ENCODE measurements at places on chromosomes 13 and 19.
A peak's percentile ranks its signal among the peaks of the same experiment; 100 is the strongest.

DNA sequence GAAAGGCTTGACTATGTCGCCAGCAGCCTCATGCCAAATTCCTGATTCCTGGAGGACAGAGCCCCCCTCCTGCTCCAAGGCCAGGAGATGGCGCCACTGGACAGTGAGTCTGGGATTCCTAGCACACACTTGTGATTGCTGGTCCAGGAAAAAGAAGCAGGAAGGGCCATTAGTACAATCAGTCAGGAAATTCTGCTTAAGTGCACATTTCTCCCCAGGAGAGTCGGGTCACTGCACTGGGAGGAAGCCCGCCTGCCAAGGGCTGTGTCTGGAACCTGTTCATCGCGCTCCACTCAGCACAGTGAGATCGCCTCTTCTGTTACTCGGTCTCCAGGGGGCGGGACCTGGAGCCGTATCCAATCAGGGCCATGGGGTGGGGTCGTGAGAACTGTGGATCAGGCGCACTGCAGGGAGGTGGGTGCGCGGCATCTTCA, 65.1 kb downstream of the ZNF823 start:
- DNase-seq: peak; percentile 37

GRCh38 chr19:27975419-27976005, 1237.4 kb downstream of the UQCRFS1 start:
- DNase-seq: no peak

- DNase-seq: no peak
These were observed 160.5 kb downstream of the TEX29 start for GRCh38 chr13:111480976-111481375.

GRCh38 chr19:36986601-36987000, 70.5 kb downstream of the ZNF568 start:
- no peak for DNase-seq

GRCh38 chr19:49315111-49315510, 9.9 kb downstream of the SLC6A16 start:
- DNase-seq: no peak

DNA sequence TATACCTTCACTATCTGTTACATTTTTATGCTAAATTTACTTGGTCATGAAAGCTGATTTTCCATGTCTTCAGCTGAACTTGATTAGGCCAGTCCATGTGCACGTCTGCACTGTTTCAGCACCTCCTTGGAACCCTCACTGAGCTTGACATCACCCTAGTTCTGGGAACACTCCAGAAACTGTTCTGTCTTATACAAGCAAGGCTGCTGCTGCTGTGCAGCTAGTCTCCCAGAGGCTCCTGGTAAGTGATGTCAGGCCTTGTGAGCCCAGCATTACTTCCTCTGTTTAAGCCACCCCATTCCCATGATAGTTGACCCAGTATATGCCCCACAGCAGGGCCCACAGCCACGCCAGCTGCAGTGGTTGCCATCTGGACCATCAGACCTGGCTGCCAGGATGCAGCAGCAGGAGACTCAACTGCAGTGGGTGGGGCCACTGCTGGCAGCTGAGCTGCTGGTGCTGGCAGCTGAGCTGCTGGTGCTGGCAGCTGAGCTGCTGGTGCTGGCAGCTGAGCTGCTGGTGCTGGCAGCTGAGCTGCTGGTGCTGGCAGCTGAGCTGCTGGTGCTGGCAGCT, 90.5 kb upstream of the AKAP11 start:
- DNase-seq: no peak

DNA sequence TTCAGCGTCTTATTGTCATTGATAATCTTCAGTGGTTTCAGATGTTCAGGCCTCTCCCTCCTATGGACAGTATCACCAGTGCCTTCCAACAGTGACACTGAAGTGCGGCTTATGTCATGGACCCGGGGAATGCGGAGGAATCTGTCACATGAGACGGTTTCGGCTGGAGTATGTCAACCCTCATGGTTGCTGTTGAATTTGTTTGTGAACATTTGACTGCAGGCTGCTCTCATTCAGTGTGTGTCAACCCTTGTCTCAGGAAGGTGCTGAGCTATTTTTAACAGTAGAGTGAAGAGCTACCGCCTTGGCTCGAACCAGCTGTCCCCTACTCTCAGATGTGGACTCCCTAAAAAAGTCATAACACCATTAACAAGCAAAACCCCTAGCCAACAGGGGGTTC, 138.8 kb upstream of the RNF113B start:
- no peak for DNase-seq

DNA sequence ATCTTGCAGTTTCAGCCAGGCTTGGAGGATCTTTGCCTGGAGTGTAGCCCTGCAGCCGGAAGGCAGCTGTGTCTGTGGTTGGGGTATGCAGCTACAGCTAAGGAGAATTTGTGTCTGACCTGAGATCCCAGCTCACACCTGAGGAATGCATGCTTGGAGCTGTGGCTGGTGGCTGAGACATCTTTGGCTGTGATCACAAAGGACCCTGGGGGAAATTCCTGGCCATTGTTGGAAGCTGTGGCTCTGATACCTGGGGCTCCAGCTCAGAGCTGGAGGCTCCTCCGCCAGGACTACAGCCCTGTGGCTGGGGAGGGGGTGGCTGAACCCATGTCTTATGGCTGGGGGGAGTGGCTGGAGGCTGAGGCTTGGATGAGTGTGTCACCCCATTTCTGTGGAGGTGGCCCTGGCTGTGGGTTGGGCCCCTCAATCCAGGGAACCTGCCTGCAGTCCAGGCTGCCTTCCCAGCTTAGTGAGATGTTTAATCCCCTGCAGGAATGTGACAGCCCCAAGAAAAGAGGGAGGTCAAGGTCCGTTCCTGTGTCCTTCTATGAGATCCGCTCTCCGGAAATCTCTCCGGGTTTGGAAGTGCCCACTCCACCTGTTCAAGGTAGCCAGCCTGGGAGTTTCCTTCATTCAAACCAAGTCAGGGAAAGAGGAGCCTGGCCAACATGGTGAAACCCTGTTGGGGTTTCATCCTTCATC, 27.6 kb downstream of the ARHGEF18 start:
- DNase-seq: no peak

DNA sequence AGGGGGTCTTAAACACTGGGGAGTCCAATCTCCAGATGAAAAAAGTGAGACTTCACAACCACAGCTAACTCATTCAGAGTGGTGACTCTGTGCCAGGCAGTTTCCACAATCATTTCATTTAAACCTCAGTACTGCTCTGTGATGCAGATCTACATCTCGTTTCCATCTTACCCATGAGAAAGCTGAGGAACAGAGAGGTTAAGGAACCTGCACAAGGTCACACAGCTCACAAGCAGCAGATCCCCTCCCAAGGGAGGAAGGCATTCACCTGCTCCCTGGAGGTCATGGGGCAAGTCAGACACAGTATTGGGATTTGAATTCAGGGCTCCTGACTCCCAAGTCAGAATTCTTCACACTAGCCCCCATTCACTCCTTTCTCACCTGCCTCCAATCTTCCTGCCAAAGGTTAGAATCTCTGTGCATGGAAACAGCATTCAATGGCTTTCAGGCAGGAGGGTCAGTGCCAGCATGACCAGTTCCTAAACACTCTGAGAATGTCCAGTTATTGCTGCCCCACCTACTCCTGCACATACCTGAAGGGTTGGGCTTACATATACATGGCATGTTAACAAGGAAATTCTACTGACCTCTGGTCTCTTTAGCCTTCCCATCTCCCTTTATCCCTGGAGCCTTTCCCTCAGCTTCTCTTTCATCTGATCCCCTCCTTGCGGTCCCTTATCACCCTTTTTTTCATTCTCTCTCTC, 1.9 kb downstream of the CABP5 start:
- DNase-seq: no peak

DNA sequence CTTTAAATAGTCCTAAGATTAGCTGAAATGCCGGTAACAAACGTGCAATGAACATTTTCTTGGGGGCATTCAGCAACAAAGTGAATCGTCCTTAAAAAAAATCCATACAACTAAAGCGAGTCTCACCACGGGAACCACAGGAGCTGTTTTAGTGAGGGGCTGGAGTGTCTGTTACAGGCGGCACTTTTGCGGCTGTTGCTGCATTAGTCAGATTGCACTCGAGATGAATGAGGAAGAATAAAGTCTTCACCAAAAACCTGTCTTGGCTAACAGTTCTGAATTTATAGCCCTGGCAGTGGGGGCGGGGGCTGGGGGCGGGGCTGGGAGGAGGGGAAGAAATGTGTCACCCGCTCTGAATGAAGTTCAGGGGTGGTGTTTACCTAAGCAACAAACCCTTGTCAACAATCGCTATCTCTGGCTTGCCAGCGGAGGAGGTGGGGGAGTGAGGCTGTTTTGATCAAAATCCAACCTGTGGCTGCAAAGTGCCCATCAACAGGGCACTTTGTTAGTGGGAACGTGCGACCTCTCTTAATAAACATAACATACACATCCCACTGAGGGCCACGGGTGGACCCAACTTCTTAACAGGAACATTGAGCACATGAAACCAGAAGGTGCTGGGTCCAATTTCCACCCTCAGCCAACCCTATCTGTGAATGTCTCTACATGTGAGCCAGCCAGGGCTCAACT, 44.5 kb downstream of the RFX2 start:
- no peak for DNase-seq

DNA sequence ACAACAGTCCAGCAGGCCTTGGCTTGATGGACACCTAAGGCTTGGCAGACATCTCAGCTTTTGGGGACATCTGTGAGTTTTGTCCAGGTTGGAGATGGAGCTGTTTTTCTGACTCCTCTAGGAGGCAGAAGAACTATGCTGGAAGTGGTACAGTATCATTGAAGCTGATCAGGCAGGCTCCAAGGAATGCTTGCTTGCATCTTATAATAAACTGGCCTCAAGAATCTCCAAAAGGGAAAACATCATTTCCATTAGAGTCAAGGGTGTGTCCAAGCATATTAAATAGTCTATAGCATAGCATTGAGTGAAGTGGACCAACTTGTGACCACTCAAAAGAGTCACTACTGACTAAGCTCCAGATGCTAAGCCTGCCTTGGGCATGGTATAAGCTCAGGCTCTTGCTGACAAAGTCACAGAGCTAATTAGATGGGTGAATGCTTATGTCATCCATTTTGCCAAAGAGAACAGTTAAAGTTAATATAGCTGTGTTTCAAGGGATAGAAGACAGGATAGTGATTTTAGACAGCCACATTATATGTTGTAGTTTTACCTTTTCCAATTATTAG, 216.0 kb downstream of the DNAJC15 start:
- DNase-seq: no peak

GRCh38 chr19:27974082-27974513, 1238.9 kb downstream of the UQCRFS1 start:
- no peak for DNase-seq

DNA sequence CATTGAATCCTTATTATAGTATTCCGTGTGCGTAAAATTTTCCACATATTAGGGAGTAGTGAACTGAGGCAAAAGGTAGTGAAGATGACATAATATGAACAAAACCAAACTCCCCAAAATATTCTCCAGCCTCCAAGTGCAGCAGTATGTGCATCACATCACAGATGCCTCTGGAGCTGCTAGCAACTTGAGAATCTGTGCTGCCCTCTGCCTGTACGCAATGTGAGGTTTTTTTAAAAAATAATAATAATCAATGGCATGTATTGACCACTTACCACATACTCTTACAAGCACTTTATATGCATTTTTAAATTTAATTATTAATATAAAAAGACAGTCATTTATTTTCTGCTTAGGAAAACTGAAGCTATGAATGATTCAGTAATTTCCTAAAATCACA, 583.0 kb upstream of the SPRY2 start:
- no peak for DNase-seq

GRCh38 chr13:39855236-39855635, 199.8 kb downstream of the COG6 start:
- peak; percentile 79 for DNase-seq

GRCh38 chr19:7554990-7555864, 19.7 kb downstream of the PNPLA6 start:
- DNase-seq: no peak

- DNase-seq: no peak
These were observed 36.0 kb upstream of the NEK3 start for GRCh38 chr13:52195401-52195837.

- DNase-seq: no peak
These were observed 68.2 kb downstream of the ARHGAP35 start for GRCh38 chr19:46928951-46929350.

DNA sequence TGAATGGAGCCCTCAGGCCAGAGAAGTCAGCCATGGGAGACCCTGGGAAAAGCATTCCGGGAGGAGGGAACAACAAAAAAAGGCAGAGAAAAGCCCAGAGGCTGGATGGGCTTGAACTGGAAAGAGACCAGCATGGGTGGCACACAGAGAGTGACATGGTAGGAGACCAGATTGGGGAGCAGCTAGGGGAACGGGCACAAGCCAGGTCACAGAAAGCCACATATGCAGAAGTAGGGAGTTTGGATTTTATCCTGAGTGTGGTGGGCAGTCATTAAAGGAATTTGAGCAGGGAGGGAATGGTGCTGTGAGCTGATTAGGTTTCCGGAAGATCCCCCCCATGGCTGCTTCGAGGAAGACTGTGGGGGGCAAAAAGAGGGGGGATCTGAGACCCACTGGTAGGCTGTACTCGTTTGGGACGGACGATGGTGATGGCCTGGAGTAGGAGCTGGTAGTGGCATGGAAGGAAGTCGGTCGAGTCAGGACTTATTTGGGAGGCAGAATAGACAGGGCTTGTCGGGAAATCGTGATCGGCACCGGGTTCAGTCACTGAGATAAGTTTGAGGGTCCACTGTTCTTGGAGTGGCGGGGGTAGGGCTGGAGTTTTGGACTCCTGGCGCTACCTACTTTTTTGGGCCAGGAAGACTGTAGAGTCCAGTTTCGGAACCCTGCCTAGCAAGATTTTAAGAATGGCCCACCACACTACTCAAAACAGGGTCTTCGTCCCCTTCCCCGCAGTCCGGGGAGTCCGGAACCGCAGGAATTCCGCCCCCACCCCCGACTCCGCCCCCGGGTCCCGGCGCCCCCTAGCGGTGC, 949 bp downstream of the SERTAD1 start:
- DNase-seq: no peak

- no peak for DNase-seq
These were observed 13.3 kb downstream of the EFNB2 start for GRCh38 chr13:106522112-106522705.

DNA sequence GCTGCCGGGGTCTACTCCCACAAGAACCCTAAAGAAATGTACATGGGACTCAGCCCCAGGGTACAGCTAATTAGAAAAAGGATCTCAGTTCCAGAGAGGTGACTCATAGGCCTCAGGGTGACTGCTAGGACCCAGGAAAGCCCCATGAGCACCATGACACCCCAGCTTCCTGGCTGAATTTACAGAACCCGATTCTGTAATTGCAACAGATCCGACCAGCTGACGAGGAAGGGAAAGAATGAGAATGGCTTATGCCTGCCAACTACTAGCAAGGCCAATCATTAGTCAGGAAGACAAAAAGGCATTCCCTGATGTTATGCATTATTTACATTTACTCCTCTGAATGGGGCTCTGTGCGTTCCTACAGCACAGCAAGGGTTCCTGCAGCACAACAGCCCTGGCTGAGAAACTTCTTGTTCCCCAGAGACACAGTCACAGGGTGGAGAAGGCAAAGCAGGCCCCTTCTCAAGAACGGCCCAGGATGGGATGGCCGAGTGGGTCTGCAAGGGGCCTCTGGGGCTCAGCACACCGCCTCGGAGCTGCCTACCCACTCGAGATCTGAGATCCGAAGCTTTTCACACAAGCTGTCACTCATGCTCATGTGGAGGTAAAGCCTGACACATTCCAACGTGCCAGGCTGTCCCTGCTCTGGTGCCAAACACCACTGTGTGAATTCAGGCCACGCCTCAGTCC, 27.2 kb downstream of the PBX4 start:
- no peak for DNase-seq
